Activated T-cell treated with anti-CD3 and anti-CD28 coated beads for 48 hours (primary cell): ENCODE measurements at places on chromosomes 13 and 19.
A peak's percentile ranks its signal among the peaks of the same experiment; 100 is the strongest.

- DNase-seq = no peak
Measured at GRCh38 chr19:23698711-23699520, 11.9 kb upstream of the ZNF675 start.

- DNase-seq = peak; percentile 45
Measured at GRCh38 chr13:114313061-114313860, 1.0 kb upstream of the CHAMP1 start.

- peak; percentile 35 for DNase-seq
Measured at GRCh38 chr13:40764587-40765403, 6.2 kb downstream of the MRPS31 start.

GRCh38 chr13:78657699-78658629 is 991 bp downstream of the OBI1 start:
- DNase-seq = no peak

GRCh38 chr13:112259511-112259910 is 116.6 kb upstream of the SPACA7 start:
- no peak for DNase-seq

- DNase-seq = no peak
Measured at GRCh38 chr19:5046339-5047039, 77.6 kb downstream of the KDM4B start.

DNA sequence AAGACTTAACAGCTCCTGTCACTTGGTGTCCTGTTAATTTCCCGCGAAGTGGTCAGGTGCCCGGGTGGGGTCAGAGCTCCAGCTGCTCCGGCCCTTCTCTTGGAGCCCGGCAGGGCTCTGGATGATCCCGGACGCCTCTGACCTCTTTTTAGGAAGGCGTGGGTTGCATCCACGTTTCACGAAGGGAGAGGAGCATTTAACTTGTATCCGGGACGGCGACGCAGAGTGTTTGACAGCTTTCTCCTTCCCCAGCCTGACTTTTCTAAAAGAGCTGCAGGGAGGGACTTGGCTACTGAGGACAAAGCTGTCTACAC is 656 bp downstream of the ZNF155 start:
- DNase-seq = no peak

DNA sequence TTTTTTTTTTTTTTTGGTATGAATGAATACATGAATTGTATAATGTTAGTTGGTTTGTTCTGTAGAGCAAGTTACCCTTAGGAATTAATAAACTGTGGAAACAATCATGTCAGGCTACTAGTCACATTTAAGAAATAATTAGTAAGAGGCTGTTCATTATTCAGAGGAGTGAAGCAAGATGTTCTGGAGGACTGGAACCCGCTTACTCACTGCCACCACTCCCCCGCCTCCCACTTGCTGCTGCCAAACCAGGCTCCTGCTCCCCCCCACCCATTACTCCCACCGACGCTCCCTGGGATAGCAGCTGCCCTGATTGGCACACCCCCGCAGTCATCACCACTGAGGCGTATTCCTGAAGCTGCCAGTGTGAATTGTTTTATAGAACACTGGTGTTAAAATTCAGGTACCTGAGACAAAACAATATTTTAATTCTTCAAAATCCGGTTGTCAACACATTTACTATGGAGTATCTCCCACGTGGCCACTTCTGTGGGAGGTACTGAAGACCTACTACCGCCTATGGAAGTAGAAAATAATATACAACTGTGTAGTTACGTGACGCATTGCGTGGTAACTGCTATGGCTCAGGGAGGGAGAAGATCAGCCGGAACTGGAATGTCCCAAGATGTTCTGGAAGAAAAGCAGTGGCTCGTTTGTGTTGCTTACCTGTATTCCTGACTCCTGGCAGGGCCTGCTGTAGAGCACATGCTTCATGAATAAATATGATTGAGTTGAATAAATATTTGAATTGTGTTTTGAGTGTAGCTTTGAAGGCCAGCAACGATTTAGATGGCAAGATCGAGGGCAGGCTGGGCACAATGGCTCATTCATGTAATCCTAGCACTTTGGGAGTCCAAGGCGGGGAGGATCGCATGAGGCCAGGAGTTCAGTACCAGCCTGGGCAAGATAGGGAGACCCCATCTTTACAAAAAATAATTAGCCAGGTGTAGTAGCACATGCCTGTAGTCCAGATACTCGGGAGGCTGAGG is 1.7 kb downstream of the DPY19L3 start:
- no peak for DNase-seq

- no peak for DNase-seq
Measured at GRCh38 chr13:109744512-109745051, 41.8 kb downstream of the IRS2 start.

- DNase-seq = peak; percentile 99
Measured at GRCh38 chr19:48872182-48872883, at the start of gene PPP1R15A. TSS of gene PPP1R15A (plus strand) at chr19:48872421. CDS start at chr19:48873234, 813 bp downstream.

- no peak for DNase-seq
Measured at GRCh38 chr19:7312816-7313215, 18.6 kb upstream of the INSR start.

DNA sequence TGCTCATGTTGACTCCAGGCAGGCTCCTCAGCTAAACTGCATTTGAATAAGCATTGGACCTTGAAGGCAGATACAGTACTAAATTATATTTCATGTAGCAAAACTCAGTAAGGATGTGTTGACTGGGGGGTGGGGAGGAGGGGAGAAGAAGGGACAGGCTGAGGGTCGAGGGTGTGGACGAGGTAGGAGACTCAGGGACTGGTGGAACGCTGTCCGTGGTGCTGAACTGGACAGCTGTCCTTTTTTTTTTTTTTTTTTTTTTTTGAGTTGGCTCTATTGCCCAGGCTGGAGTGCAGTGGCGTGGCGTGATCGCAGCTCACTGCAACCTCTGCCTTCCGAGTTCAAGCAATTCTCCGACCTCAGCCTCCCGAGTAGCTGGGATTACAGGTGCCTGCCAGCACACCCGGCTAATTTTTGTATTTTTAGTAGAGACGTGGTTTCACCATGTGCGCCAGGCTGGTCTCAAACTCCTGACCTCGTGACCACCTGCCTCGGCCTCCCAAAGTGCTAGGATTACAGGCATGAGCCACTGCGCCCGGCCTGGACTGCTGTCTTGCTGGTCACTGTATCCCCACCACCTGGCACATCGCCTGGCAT is 33.2 kb upstream of the CASP14 start:
- DNase-seq = no peak

GRCh38 chr13:50072676-50073075 is 57.4 kb downstream of the KCNRG start:
- DNase-seq = no peak

DNA sequence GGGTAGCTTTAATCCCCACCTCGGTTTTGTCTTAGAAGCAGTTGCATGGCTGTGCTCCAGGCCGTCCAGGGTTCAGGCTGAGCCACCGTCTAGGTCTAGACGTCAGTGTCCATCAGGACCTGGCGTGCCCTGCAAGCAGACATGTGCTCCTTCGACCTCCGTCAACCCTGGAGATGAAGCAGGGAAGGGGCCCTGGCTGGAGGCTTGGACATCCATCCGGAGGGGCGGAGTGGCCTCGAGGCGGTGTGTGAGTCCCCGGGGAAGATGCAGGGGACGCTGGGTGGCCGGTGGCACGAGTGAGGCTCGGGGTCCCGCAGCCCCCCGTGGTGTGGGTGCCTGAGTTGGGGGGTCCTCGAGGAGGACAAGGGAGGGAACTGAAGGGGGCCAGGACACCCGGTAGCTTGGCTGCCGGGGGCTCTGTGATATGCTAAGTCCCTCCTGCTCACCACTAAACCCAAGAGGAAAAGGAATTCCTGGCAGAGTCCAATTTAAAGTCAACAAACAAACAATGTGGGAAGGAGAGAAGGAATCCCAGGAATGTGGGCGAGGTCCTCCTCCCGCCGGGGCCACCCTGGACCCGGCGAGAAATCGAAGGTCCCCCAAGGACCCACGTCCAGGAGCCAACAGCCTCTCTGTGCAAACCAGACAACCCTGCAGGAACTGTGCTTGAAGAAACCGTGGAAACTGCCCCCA is 14.9 kb upstream of the PTBP1 start:
- no peak for DNase-seq

- no peak for DNase-seq
Measured at GRCh38 chr13:74869846-74870245, 612.1 kb downstream of the TBC1D4 start.

- no peak for DNase-seq
Measured at GRCh38 chr13:31029102-31029501, 96.6 kb downstream of the TEX26 start.

DNA sequence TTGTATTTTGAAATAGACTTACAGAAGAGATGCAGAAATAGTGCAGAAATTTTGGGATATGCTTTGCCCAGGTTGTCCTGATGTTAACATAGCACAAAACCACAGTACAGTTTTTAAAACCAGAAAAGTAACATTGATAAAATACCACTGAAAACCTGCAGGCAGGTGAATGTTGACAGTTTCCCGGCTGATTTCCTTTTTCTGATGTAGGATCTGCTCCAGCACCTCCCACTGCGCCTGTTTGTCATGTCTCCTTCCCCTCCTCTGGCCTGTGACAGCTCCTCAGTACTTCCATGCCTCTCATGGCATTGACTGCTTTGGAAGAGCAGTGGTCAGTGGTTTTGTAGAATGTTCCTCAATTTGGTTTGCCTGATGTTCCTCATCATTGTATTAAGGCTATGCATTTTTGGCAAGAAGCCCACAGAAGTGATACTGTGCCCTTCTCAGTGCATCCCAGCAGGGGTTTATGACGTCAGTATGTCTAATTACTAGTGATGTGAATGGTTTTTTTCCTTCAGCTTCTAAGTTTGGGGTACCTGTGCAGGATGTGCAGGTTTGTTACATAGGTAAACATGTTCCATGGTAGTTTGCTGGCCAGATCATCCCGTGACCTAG is 31.0 kb downstream of the TDRD12 start:
- no peak for DNase-seq

DNA sequence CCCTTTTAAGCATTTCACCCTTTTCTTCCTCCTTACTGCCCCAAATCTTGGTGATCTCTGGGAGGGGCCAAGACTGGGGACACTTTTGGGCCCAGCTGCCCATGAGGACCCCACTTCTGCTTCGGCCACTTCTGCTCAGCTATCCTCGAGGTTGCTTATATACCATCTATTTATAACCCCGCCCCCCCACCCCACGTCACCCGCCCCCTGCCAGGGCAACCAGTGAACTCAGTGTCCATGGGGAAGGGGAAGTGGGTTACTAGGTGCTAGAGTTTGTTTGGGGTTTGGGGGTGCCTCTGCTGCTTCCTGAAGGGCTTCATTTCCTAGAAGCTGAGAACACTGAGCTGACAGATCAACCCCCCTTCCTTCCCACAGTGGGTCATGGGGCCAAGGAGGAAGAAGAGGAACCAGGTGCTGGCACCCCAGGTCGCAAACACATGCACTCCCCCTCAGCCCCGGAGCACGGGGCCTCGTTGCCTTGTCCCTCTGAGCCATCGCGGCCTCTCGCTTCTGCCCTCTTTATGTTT is 6.1 kb upstream of the ADGRE5 start:
- DNase-seq = no peak

- peak; percentile 36 for DNase-seq
Measured at GRCh38 chr19:49591731-49592485, 926 bp downstream of the PRR12 start.

DNA sequence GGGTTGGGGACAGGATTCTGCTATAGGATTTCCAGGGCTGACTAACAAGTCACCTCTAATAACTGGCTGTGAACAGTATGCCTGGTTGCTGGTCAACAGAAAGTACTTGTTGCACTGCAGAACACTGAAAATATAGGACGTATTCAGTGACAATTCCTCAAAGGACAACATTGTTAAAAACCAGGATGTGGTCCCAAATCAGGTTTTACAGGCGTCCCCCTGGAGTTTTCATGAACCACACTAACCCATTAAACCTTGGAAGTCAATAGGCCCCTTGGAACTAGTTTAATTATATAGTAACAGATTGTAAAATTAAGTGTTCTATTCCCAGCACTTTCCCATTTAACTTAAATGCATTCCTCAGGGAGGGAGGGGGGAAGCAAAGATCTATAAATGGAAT is 495.4 kb downstream of the TBC1D4 start:
- DNase-seq = no peak

DNA sequence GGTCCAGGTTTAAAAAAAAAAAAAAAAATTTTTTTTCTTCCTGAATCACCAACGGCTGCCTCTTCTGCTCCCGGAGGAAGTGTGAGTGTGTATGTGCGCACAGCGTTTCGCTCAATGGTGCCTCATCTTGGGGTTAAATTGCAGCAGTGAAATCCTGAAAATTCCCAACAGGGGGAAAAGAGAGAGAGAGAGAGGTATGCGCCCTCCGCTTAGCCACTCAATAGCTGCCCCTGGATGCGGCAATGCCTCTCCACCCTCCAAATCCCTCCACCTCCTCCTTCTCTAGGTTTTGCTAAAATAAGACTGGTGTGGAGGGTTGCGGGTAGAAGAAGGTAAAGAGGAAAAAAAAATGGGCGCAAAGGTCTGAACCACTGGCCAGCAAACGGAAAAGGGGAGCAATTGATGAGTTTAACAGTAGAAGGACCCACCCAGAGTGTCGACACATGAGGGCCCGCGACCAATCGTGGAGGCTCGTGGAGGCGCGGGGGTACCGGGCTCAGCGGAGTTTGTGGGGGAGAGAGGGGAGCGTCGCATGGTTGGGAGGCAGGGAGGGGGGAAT is 853 bp upstream of the CACNA1A start:
- no peak for DNase-seq

GRCh38 chr19:46809534-46810272 is 21.3 kb upstream of the SLC1A5 start:
- DNase-seq = no peak

DNA sequence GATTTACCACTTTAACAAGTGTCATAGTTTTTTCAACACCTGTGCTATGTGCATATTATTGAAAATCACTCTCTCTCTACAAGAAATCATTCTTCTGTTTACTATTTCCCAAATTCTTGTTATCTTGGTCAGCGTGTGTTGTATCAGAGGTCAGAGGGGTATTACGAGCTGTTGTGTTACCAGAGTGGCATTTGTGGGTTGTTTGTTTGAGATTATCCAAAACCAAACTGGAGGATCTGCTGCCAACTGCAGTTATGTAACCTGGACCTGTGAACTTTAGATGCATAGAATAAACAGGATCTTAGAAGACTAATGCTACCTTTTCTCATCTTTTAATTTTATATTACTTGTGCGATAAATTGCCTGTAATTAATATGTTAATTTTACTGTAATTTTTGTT is 1751.4 kb upstream of the SPRY2 start:
- no peak for DNase-seq

DNA sequence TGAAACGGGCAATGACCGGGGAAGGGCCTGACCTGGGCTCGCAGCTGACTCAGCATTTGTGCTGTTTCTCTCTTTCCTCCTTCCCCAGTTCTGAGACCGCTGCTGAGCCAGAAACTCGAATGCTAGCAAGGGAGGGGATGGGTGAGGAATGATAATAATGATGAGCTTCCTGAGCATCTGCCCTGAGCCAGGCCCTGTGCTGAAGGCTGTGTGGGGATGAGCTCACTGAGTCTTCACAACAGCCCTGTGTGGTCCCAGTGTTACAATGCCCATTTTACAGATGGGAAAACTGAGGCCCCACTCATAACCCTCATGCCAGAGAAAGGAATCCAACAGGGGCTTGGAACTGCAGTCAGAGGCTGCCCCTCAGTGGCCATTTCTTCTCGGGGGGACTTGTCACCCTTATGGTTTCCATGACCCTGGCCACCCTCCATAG is 8.1 kb downstream of the SULT2B1 start:
- DNase-seq = no peak

DNA sequence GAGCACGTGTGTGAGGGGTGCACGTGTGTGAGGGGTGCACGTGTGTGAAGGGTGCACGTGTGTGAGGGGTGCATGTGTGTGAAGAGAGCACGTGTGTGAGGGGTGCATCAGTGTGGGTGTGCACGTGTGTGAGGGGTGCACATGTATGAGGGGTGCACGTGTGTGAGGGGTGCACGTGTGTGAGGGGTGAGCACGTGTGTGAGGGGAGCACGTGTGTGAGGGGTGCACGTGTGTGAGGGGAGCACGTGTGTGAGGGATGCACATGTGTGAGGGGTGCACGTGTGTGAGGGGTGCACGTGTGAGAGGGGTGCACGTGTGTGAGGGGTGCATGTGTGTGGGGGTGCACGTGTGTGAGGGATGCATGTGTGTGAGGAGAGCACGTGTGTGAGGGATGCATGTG is 15.7 kb downstream of the RASA3 start:
- no peak for DNase-seq
